ENCODE measurements at places on chromosomes 7 and 10. TPM values are rescaled to one million over a fixed set of nuclear protein-coding genes. Genes with fewer than 3 reads are reported as not detected.
A peak's percentile ranks its signal among the peaks of the same experiment; 100 is the strongest.

The CDC14C gene
- total RNA-seq = not detected

The GBX1 gene
- total RNA-seq = 2.7 TPM

DNA sequence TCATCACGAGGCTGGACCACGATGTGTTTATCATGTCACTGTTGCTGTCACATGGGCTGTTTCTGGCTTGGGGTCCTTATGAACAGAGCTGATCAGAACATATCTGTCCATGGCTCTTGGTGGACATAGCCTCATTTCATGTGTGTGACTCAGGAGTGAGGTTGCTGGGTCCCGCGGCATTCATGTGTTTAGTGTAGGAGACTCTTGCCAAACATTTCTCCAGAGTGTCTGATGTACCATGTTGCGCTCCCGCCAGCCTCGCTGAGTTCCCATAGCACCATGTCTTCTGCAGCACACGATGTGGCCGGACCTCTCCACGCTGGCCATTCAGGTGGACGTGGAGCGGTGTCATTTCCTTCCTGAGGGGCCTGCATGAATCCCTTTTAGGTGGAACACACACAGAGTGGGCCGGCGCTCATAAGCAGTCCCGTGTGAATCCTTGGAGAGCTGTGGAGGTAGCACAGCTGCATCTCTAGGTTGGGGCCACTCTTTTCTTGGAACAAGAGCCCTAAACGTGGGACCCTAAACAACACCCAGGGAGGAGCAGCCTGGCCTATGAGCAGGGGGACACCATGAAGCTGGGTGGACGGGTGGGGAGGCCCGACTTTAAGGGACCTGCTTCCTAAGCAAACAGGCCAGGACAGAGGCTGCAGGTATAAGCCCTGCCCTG, 134.6 kb downstream of the LHPP start:
- peak; percentile 36 for DNase-seq

DNA sequence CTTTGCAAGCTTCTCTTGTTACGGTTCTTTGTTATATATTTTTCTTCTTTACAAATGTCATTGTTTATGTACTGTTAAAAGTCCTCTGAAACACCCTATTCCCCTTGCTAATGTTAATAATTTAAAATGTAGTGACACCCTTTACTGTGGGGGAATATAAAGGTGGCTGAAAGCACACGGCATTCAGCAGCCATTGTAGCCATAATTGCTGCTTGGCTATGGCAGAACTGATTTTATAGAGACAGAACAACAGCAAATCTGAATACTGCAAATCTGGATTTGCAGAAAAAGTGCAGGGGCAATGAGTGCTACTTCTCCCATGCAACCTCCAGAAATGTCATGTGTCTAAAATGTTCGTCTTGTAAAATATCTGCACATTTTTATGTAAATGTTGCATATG, 3.7 kb upstream of the WASL start:
- no peak for DNase-seq

DNA sequence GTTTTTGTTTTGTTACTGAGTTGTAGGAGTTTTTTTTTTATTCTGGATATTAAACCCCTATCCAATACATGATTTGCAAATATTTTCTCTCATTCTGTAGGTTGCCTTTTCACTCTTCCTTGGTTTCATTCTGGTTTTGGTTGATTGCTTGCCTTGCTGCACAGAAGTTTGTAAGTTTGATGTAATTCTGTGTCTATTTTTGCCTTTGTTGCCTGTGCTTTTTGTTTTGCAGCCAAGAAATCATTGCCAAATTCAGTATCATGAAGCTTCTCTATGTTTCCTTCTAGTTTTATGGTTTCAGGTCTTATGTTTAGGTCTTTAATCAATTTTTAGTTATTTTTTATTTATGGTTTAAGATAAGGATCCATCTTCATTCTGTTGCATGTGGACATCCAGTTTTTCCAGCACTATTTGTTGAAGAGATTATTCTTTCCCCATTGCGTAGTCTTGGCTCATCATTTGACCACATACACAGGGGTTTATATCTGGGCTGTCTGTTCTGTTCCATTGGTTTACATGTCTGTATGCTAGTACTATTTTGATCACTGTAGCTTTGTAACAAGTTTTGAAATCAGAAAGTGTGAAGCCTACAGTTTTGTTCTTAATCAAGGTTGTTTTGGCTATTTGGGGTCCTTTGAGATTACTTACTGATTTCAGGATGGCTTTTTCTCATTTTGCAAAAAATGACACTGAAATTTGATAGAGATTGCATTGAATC, 26.4 kb downstream of the BMPR1A start:
- DNase-seq = no peak

DNA sequence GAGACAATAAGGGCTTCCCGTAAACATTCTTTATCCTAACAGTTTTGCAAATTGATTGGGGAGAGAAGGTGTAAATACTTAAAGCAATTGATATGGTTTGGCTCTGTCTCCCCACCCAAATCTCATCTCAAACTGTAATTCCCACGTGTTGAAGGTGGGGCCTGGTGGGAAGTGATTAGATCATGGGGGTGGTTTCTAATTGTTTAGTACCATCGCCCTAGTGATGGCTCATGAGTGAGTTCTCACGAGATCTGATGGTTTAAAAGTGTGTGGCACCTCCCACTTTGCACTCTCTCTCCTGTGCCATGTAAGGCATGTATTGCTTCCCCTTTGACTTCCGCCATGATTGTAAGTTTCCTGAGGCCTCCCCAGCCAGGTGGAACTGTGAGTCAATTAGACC, 22.1 kb upstream of the CAPZA2 start:
- no peak for DNase-seq

GRCh38 chr10:35042783-35043182, 47.4 kb downstream of the CUL2 start:
- no peak for DNase-seq

GRCh38 chr7:95209276-95209675, 115.1 kb downstream of the PON1 start:
- DNase-seq = no peak

GRCh38 chr10:74587109-74587854, 239.1 kb upstream of the KAT6B start:
- DNase-seq = no peak

DNA sequence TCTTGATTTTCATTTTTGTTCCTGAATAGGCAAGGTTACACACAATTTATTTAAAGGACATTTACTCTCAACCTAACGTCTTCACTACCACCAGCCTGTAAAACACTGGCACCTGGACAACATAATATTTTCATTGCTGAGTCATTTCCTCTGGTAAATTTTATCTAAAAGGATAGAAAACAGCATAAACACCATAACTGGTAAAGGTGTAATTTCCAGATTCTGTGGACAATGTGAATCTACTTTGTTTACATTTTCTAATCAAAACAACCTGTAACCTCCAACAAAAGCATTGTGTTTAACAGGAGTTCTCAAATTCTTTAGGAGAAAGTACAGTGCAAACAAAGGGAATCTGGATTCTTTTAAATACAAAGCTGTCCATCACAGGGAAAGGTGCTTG, 472.0 kb upstream of the AKR1E2 start:
- DNase-seq = no peak

- DNase-seq = no peak
Measured at GRCh38 chr7:73939528-73939927, 78.6 kb downstream of the TMEM270 start.

- DNase-seq = no peak
Measured at GRCh38 chr7:23214938-23215337, 31.6 kb upstream of the GPNMB start.

DNA sequence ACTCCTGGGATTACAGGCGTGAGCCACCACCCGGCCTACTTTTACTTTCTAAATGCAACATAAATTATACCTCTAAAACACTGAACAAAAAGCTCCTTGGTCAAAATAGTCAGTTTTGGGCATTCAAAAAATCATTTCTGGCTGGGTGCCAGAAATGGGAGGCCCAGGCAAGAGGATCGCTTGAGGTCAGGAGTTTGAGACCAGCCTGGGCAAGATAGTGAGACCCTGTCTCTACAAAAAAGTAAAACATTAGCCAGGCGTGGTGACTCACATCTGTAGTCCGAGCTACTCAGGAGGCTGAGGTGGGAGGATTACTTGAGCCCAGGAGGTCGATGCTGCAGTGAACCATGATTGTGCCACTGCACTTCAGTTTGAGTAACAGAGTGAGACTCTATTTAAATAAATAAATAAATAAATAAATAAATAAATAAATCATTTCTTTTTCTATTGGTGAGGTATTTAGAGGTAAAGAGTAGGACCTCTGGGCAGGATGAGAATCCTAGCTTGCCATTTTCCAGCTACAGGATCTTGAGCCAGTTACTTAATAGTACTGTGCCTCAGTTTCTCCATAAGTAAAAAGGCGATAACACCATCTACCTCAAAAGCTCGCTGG, 87.6 kb downstream of the SKIDA1 start:
- no peak for DNase-seq
